ENCODE measurements at places on chromosomes 5 and 9.

DNA sequence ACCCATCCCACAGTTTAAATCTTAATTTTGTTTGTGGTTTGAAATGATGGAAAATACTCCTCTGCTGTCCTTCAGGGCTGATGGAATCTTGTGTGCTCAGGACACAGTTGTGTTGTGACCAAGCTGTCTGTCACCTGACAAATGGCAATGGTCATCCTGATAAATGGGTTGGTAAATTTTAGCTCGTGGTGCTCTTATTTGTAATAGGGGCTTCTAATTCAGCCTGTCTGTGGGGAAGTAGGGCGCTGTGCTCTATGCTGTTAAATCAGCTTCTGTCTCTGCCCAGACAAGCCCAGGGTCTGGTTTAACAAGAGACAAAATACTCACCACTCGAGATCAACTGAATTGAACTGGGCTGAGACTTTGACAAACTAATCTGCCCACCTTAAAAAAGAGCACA is 4.5 kb downstream of the LRRTM2 start:
- DNase-seq = no peak

GRCh38 chr5:40714001-40714400 is 34.3 kb downstream of the PTGER4 start:
- no peak for DNase-seq

- DNase-seq = no peak
Measured at GRCh38 chr9:91714020-91714806, 235.8 kb downstream of the ROR2 start.

- no peak for DNase-seq
Measured at GRCh38 chr9:6692433-6692832, 46.9 kb upstream of the GLDC start.

- DNase-seq = no peak
Measured at GRCh38 chr5:56798521-56798920, 16.8 kb upstream of the MAP3K1 start.

GRCh38 chr9:34983209-34983608 is 6.3 kb upstream of the DNAJB5 start:
- DNase-seq = no peak
